Stimulated activated CD8-positive, alpha-beta memory T cell treated with anti-CD3 and anti-CD28 coated beads, Interleukin-12 subunit alpha, Interleukin-12 subunit beta, amount 100 ng/mL, for 4 hours (primary cell): ENCODE measurements at places on chromosomes 3 and 15.

GRCh38 chr3:154123906-154124305, 2.7 kb downstream of the ARHGEF26 start:
- no peak for DNase-seq

GRCh38 chr3:26647078-26647477, 24.5 kb downstream of the LRRC3B start:
- no peak for DNase-seq

- DNase-seq: peak; percentile 1
Measured at GRCh38 chr3:121431726-121432517, 113.9 kb downstream of the POLQ start.

- no peak for DNase-seq
Measured at GRCh38 chr15:83762367-83762766, 108.4 kb downstream of the ADAMTSL3 start.

GRCh38 chr3:169865176-169865767, 4.5 kb downstream of the LRRC31 start:
- DNase-seq: peak; percentile 3

GRCh38 chr3:164890061-164890460, 188.2 kb downstream of the SI start:
- DNase-seq: no peak

DNA sequence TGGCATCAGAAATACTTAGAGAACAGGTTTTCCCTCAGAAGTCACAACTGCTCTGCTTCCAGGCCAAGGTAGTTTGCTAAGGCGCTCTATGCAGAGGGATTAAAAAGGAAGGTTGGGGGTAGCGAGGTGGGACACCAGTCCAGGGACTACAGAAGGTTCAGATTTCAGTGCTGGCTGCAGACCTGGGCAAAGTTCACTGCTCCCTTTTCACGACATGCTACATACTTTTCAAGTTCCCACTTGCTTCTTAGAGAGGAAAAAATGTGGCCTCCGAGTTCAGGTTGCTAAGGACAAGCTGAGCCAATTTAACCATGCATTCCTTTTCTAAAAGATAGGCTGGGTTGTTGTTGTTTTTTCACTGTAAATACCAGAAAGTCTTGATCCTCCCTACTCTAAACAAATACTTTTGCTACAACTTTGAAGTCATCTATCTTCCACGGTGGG, 158.6 kb upstream of the NR2F2 start:
- no peak for DNase-seq

GRCh38 chr3:160129459-160130061, 95.7 kb upstream of the C3orf80 start:
- DNase-seq: no peak

DNA sequence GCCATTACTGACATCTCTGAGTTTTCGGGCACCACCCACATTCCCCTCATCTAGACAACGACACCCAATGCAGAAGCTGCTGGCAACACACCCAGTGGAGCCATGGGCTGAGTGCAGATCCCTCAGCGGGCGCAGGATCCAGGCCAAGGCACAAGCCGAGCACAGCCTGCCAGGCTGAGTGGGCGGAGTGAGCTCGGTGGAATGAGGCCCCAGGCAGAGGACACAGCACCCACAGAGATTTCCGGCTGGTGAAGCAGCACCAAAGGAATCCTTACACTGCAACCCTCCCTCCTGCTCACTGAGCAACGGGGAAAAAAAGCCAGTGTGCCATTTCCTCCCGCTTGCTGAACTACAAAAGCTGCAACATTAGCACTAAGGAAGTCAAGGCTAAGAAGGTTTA, 34.3 kb downstream of the ZMAT3 start:
- no peak for DNase-seq

DNA sequence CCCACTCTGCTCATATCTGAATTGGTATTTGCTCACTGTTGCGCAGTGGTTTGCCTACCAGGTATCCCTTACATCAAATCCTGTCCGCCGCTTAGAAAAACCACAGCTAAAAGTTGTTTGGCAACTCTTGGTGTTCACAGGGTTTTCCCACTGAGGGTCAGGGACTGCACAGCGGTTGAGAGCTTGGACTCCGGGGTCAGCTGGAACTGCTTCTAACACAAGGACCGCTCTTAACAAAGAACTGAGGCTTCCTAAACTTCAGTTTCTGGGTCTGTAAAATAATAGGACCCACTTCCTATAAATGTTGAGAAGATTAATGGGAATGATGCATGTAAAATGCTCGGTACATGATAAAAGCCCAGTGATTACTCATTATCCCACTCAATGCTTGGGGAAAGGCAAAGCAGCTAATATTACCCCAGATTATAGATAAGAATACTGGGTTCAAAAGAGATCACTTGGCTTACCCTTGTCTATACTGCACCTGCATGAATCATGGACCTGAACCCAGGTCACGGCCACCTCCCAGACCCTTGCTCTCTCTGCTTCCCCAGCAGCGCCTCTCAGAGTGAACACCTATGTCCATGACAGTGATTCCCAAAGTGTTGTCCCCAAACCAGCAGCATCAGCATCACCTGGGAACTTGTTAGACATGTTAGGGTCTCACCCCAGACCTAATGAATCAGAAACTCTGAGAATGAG, 36.1 kb downstream of the LIPC start:
- DNase-seq: no peak

DNA sequence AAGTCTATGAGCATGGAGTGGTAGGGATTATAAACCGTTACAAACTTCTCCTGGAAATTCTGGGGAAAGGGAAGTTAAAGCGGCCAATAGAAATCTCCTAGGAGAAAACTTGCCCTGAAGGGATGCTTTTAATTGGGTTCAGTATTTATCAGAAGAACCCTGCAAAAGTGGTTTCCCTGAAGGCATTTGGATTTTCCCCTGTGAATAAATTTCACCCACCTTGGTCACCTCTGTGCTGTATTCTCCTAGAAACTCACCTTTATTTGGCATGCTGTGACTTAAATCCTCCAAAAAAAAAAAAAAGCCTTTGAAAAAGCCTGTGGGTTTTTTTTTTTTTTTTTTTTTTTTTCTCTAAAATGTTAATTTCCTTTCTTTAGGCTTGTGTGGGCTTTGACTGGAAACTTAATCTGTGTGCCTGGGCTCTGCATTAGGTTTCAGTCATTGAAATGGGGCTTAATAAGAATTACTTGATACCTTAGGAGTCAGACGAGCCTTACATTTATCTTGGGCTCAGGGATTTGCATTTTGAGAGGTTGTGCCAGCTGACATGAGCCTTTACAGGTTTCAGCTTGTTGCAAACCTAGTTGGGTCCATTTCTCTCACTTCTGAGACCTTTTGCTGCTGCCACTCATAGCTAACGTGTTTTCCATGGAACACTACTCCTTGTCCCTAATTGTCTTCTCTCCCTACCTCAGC, 22.0 kb downstream of the TGFBR2 start:
- no peak for DNase-seq

- no peak for DNase-seq
Measured at GRCh38 chr3:11211531-11212298, 57.4 kb downstream of the HRH1 start.

DNA sequence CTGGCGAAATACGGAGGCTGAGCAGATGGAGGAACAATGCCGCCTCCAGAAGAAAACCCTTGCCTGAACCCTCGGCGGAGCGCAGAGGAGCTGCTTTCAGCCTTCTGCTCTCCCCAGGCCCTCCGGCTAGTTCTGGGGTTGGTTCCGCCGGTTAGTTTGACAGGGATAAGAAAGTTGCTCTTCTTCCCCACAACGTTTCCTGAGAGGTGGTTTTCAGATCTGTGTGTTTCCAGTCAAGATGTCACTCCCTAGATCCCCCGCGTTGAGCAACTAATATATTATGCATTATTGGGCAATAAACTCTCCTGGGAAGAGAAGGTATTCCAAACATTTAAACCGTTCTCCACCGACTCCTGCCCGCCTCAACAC, 551 bp downstream of the NLGN1 start:
- DNase-seq: no peak

- DNase-seq: no peak
Measured at GRCh38 chr3:179450901-179451264, 387 bp downstream of the GNB4 start.

- no peak for DNase-seq
Measured at GRCh38 chr15:50251638-50252182, 13.8 kb downstream of the HDC start.

DNA sequence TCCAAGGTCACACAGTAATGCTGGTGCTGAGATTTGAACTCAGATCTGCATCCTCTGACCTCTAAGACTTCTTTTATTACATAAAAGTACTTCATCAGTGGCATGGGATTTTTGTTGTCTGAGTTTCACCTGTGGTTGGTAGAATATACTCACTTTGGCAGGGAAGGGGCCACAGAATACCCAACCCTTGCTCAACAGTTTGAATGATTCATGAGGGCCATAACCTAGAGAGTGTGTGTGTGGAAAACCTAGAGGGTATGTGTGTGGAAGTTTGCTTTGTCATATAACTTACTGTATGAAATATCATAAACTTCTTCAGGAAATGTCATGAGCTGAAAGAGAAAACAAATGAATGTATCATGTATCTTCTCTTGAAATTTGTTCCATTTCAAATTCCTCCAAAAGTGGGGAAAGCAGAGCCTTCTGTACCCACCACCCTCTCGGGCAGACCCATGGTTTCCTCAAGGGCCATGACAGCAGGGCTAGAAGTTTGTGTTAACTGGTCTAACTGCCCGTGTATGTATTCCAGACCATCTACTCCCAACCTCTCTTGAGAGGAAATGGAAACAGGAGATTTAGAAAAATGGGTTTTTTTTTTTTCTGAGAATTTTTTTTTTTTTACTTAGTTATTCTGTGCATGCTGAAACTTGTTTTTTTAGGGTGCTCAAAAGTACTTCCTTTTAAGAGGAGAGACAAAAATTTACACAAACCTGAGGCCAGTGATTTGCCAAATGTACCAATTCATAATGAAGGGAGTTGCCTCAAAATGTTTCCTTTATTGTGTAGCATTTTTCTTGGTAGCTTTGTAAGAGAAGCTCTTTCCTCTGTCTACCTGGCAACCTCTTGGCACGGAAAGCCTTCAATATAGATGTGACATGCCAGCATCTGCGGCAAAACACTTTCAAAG, 127.0 kb downstream of the TPRG1 start:
- no peak for DNase-seq

DNA sequence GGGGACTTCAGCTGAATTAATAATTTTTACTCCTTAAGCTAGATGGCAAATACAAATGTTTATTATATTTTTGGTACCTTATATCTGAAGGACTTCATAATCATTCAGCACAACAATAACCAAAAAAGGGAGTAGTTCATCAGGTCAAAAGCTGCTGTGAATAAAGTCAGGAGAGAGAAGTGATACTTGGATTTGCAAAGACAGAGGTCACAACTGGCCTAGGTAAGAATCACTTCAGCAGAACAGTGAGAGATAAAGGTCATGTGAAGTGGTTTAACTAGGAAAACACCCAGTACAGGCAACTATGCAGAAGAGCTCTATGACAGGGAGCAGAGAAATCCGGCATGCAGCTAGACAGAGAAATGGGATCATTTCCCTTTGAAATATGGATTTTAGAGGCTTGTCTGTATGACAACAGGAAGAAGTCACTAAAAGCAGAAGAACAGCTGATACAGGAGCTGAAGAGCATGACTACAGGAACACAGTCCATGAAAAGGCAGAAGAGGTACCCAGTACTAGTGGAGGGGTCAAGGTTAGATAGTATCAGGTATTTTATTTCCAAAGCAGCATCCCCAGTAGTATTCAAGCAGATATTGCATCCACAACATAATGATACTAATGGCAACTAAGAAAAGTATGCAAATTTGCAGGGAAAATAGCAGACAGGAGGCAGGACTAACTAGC, 25.7 kb downstream of the ZMAT3 start:
- no peak for DNase-seq

- DNase-seq: no peak
Measured at GRCh38 chr15:56919609-56920366, 1.3 kb downstream of the TCF12 start.

- no peak for DNase-seq
Measured at GRCh38 chr3:23894254-23895061, 22.3 kb downstream of the NKIRAS1 start.

GRCh38 chr3:3998140-3998922, 199.1 kb downstream of the LRRN1 start:
- no peak for DNase-seq

GRCh38 chr3:152038490-152038889, 165.0 kb downstream of the SUCNR1 start:
- no peak for DNase-seq

GRCh38 chr15:48631176-48631770, 14.2 kb downstream of the FBN1 start:
- DNase-seq: no peak

DNA sequence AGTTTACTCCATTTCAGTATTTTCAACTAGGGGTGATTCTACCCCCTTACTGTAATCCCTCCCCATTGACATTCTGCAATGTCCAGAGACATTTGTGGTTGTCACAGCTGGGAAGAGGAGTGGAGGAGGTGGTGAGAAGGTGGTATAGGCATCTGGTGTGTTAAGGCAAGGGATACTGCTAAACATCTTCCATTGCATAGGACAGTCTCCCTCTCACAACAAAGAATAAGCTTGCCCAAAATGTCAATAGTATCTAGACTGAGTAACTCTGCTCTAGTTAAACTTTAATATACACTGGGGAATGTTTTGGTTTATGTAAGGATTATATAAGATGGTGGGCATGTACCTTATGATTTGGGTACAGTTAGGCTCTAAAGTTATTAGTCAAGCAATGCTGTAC, 737.6 kb downstream of the ROBO1 start:
- DNase-seq: no peak

DNA sequence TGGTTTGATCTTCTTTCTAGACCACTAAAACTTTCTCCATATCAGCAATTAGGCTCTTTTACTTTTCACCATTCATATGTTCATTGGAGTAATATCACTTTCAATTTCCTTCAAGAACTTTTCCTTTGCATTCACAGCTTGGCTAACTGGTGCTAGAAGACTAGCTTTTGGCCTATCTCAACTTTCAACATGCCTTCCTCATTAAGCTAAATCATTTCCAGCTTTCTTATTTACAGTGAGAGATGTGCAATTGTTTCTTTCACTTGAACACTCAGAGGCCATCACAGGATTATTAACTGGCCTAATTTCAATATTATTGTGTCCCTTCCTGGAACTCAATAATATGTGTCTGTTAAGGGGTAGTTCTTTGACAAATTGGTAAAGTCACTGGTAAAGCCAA, 42.8 kb upstream of the PLOD2 start:
- DNase-seq: no peak

DNA sequence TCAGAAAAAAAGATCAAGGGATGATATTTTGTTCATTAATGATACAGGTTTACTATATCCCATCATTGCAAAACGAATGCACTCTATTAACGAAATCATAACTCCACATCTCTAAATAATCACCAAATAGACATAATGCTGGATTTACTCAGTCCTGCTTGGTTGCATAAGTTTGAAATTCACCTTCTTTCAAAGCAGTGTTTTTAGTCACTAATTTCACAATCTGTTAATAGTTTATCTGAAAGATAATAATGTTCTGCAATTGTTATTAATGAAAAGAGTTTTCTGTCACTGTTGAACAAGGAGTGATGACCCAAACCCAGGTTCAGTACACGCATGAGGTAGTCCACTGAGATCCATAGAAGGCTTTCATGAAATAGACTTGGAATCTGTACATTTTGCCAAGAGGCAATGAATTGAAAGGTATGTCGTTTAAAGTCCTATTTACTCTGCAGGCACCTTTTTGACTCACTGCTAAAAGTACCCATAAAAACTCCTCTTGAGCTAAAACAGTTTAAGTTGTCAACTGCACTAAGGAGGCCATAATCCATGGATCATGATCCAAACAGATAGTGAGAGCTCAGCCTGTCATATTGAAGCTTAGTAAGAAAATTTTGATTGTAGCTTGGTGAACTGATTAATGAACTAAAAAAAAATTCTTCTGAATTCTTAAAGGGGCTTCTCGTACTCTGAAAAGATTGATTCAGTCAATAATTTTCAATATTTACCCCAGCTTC, 75.6 kb upstream of the MBNL1 start:
- no peak for DNase-seq

- DNase-seq: no peak
Measured at GRCh38 chr15:74235962-74236361, at the start of gene CCDC33. Gene CCDC33, plus strand, starts transcription at chr15:74236326. Its CDS starts 394 bp downstream, at chr15:74236720.
